Ureter (tissue), 1 donor: ENCODE measurements at places on chromosomes 6 and 20. TPM values are rescaled to one million over a fixed set of nuclear protein-coding genes. Genes with fewer than 3 reads are reported as not detected.

GRCh38 chr6:26051665-26052310 is 35.4 kb upstream of the HFE start:
- no peak for DNase-seq

GRCh38 chr6:144087789-144088426 is 7.5 kb downstream of the SF3B5 start:
- DNase-seq = no peak

Gene HAO1
- not detected for total RNA-seq

Gene RCAN2
- total RNA-seq = 19.8 TPM

DNA sequence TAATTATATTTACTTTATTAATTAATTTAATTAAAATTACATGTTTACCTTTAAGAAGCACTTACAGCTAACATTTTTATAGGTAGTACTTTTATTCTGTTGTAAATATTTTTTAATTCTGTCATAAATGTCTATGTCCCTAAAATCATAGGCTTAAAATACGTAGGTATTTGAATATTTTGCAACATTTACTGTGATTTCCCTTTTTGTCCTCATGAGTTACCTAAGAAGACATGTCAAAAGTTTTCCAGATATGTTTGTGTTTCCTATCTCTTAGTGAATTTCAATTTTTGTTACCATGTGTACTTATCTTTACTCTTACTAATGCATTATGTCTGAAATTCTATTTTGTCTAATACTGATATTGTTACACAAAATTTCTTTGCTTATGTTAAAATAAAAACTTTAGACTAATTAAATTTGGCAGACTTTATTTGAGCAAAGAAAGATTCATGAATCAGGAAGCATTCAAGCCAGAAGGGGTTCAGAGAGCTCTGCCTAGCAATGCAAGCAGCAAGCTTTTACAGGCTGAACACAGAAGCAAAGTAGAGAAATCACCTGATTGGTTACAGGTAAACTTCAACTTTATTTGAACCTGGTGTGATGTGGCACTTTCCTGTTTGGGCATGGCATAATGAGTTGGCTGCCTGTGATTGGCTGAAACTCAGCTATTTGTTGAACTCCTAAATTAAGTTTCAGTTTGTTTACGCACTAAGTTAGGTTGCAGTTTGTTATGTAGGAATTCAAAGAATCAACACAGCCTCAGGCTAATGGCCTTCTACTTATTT is 123.2 kb upstream of the TMEM170B start:
- DNase-seq = peak; percentile 60

- no peak for DNase-seq
Measured at GRCh38 chr6:133623065-133623464, 265.8 kb upstream of the TCF21 start.

Gene HSPA1L
- 1.7 TPM for total RNA-seq

DNA sequence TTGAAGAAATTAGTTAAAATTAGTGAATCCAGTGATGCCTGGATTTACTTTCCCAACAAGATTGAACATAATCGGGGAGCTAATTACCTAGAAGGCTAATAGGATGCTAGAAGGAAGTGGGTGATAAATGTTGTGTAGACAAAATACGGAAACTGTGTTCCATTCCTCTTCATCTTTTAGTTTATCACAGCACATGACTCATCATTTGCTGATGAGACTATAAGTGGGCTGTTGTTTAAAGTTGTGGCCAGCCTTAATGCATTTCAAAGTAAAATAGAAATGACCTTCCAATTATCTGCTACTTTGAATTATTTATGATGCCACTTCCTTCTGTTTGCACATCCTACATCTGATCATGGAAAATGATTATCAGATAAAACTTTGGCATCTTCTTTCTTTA is 43.4 kb downstream of the OGFRL1 start:
- DNase-seq = no peak

- DNase-seq = peak; percentile 51
Measured at GRCh38 chr6:134826889-134827737, 122.8 kb downstream of the ALDH8A1 start.

DNA sequence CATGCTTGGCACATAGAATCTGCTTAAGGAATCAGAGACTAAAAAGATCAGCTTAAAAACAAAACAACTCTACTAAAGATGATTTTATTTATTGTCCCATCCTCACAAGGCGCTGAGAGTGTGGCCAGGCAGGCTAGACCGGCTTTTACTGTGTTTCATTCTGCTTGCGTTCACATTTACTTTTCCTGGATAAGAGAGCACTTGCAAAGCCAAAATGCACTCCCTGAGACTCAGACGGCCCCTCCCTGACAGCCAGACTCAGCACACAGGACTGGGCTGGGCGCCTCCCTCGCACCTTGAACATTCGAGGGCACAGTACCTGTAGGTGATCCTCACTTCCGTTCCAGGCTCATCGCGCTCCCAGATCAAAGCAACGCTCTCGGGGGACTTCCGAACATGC is 10.2 kb downstream of the ACSS1 start:
- DNase-seq = no peak

DNA sequence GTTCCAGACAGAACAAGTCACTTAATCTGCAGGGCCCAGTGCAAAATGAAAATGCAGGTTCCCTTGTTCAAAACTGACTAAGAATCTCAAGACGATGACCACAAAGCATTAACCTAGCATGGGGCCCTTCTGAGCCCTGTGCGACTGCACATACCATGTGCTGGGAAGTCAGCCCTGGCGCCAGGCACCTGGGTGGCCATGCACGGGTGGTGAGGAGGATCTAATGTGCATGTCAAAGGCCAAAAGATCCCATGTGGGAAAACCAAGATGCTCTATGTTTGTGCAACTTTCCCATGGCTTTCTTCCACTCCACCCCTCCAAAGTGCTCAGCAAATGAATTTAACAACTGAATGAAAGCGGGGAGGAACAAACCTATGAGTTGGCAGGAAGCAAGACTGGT is 33.5 kb upstream of the NXT1 start:
- DNase-seq = no peak

GRCh38 chr6:144327081-144327480 is 41.9 kb downstream of the UTRN start:
- no peak for DNase-seq

Gene VWA7
- 5.5 TPM for total RNA-seq

DNA sequence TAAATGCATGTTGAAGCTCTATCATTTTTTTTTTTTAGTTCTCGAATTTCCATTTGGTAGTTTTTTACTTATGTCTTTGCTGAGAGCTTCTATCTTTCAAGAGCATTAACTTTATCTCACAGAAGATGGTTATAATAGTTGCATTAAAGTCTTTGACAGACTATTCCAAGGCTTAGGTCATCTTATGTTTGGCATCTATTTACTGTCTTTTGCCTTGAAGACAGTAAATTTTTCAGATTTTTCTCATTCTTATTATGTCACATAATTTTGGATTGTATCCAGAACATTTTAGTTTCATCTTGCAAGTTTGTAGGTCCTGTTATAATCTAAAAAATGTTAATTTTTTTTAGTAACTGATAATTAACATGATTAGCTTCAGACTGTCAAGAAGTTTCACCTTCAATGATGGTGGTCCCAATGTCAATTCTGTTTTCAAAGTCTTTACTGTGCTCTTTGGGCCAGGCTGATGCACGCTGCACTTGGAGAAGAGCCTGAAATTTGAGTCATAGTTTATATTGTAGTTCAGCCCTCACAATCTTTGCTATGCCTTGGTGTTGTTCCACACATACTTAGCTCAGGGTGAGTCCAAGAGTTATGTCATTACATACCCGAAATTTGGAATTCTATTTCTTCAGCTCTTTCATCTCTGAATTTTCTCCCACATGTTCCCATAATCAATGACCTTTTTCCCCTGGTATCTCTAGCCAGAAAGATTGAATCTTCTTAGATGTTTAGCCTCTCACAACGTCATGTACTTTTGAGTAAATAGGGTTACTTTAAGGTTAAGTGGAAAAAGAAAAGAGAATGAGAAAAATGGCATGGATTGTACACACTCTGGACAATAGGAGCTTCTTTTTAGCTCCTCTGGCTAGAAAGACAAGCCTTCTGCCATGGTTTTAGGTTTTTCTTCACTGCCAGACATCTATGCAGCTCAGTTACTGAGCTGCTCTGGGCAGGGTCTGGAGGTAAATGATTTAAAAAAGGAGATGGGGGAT is 110.3 kb upstream of the BTBD3 start:
- DNase-seq = no peak

DNA sequence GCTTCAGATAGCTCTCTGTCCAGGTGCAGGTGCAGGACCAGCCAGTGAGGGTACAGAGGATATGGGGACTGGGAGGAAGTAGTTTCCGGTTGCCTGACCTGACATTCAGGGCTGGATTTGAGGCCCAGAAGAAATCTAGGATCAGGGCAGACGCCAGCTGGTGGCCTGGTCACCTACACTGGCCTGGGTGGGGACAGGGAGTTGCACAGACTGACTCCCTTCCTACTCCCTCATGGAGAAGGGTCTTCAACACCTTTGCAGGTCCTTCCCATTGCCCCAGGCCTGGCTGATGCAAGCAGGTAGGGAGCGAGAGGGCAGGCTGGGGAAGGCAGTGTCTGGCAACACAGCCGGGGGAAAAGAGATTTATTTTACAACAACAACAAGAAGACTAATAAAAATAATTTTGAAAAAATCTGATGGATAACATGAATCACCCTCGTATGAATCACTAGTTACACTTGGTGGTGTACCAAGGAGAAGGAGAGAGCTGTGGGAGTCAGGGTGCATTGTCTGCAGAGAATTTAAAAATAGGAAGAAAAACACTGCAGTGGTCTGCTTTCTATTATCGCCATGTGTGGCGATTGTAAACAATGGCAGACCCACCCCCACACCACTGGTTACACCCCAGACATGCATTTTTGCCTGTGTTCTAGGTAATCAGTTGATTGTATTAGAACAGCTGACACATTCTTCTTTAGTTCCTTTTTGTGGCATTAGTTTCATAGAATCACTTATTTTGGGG is 62.3 kb upstream of the SNX9 start:
- DNase-seq = no peak

Gene MEP1A
- not detected for total RNA-seq

DNA sequence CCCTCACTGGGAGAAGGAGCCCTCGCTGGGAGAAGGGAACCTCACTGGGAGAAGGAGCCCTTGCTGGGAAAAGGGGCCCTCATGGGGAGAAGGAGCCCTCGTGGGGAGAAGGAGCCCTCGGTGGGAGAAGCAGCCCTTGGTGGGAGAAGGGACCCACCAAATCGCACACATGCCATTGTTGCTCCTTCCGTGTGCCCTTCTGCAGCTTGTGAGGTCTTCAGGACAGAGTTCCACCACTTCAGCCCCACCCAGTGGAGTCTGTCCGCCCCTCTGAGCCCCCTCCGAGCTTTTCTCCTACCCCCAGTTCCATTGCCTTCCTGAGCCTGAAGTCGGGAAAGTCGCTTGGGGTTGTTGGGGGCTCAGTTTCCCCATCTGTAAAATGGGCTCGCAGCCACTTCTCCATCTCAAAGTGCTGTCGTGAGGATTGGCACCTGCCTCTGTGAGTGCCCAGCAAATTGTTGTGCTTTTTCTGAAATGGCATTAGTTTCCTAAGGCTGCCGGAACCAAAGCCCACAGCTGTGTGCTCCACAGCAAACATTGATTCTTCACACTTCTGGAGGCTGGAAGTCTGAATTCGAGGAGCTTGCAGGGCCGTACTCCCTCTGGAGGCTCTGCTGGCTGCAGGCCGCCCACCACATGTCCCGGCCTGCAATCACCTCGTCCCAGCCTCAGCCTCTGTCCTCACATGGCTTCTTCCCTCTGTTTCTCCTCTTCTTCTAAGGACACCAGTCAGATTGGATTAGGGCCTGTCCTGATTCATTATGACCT is 124.7 kb upstream of the PMEPA1 start:
- no peak for DNase-seq

Gene CYP39A1
- 3.5 TPM for total RNA-seq

GRCh38 chr6:73108949-73109348 is 116.3 kb downstream of the KHDC1L start:
- DNase-seq = no peak

Gene HLA-DPB1
- total RNA-seq = 82.5 TPM

DNA sequence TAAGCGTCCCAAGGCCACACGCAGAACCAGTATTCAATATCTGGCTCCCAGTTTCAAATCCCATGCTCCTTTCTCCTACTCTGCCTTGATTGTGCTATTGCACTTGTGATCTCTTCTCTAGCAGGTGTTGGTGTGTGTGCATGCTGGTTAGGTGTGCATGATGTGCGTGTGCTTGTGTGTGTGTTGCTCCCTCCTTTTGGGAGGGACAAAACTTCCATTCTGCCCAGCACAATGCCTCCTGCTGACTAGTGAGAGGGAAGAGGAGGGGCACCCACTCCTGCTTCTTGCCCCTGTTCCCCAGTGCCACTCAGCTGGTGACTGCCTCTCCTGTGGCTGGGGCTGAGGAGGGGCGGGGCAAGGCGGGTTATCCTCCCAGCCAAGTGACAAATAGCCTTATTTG is 19.7 kb downstream of the CD40 start:
- no peak for DNase-seq

DNA sequence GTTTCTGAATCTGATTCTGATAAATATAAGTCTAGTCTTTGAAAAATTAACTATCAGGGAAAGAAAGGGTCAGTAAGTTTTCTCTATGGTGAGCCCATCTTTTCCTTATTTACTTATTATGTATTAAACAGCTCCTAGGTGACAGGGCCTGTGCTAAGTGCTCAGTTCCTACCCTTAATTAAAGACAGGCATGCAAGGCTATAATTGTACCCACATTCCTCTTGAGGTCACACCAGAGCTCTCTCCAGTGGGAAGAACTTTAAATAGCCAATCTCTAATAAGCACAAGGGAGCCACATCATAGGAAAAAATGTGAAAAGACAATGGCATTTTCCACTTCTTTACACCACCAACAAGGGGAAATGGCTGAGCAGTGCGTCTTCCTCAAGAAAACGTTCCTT is 421.8 kb upstream of the SLC35B3 start:
- DNase-seq = no peak

- no peak for DNase-seq
Measured at GRCh38 chr6:105522626-105523322, 119.9 kb upstream of the PREP start.

- DNase-seq = no peak
Measured at GRCh38 chr6:112281821-112282615, 27.7 kb upstream of the LAMA4 start.

DNA sequence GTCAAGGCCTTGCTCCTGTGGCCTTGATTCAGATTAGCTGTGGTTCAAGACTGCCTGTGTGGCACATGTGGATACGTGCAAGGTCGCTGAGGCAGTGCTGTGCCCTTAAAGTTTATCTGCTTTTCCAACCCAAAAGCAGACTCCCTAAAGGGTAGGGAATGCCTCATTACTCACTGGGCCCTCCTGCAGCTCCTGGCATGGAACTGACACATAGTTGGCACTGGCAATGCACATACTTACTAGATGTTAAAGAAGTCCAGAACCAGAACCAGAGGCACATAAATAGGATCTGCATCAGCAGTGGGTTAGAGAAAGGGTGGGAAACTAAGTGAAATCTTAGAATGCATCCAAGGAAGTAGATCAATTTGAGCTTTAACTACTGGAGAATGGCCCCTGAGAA is 90.6 kb upstream of the MLN start:
- no peak for DNase-seq

DNA sequence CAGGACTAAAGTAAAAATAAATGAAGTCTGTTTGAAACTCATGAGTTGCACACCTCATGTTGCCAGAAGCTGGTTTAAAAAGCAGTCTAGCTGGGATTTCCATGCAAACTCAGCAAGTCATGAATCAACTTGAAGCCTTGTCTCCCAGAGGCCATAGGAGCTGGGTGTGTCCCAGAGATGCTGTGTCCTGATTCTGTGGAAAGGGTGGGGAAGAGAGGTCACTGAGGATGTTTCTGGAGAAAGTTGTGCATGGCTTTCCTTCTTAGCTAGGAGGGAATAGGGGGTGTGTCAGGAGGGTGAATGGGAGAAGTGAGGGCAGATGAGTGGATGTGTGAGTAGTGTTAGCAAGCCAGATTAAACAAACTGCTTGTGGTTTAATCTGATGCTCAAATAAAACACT is 111.3 kb downstream of the ADAT2 start:
- DNase-seq = no peak
